Fibroblast of the aortic adventitia (primary cell): ENCODE measurements at places on chromosomes 2 and 18. TPM values are rescaled to one million over a fixed set of nuclear protein-coding genes. Genes with fewer than 3 reads are reported as not detected.

DNA sequence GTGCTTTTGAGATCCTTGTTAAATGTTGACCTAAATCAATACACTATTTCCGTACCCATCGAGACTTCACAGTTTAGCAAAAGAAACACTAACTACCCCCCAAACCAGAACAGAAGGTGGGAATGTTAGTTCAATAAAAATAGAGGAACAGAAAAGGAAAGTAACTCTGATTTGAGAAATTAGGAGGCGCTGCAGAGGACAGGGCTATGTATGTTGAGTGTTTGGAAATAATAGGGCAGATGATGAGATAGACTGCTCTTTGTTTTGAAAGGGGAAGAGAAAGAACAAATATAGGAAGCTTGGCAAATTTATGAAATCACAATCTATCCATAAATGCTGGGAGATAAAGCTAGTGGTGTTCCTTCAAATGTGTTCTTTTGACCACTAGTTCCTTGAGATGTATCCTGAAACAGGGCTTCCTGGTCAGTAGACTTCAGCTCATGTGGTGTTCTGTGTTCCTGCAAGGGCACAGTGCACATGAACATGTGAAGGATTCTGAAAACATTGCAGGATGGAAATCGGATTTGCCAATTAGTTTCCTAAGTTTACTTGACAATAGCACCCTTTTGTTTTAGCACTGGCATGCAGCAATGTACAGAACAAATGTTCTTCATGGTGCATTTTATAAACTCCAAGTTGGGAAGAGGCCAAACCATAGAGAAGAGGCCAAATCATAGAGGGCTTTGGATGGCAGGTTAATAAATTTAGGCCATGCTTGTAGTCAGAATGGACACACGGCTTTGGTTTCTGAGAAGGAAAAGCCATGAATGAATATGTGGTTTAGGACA lies 39.8 kb downstream of the RHBDD1 start:
- no peak for DNase-seq

GRCh38 chr2:207660994-207661393 lies 35.8 kb upstream of the METTL21A start:
- DNase-seq, result no peak

Gene ALKAL2
- total RNA-seq, result 1.3 TPM in 1 of 2 replicates, not detected in the other

GRCh38 chr2:25316101-25316500 lies 25.6 kb downstream of the DNMT3A start:
- DNase-seq, result no peak

DNA sequence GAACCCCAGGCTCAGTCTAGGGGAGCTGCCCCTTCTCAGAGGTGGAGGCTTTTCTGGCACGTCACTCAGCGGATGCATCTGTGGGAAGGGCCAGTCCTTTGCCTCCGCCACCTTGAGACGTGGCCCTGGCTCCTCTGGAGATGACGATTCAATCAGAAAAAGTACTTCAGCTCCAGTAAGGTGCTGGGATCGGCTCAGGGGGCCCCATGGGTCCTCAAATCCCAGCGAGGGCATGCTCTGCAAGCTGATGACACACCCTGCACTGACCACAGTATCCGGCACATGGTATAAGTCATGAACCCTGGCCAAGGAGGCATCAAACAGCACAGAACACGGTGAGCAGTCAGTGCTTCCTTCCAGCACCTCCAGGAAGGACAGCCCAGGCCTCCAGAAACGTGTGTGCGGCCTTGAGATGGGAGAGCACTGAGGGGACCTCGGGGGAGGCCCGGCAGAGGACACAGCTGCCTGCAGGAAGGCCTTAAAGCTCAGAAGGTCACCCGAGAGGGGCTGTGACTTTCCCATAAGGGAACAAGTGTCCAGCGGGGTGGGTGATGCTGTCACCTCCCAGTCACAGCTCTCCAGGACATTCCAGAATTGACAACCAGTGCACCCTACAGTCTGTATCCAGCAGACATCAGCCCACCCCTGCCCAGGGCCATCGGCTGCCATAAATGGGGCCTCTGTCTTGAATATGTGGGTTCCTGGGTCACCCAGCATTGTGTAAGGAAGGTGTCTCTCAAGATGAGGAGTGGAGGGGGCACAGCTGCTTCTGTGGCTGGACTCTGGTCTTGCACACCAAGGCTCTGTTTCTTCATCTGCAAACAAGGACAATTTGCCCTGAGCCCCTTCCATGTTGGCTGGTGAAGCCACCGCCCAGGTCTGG lies 205.8 kb downstream of the NDUFA10 start:
- DNase-seq, result no peak

Gene VWC2L
- not detected in 2 replicates for total RNA-seq

Gene NT5DC4
- not detected in 2 replicates for total RNA-seq

Gene PIK3C3
- total RNA-seq, result 51.2 and 157 TPM in 2 replicates

GRCh38 chr18:79424008-79424565 lies 28.4 kb downstream of the NFATC1 start:
- peak; percentile 20 for DNase-seq

GRCh38 chr18:63144748-63145147 lies 174.8 kb downstream of the BCL2 start:
- no peak for DNase-seq

DNA sequence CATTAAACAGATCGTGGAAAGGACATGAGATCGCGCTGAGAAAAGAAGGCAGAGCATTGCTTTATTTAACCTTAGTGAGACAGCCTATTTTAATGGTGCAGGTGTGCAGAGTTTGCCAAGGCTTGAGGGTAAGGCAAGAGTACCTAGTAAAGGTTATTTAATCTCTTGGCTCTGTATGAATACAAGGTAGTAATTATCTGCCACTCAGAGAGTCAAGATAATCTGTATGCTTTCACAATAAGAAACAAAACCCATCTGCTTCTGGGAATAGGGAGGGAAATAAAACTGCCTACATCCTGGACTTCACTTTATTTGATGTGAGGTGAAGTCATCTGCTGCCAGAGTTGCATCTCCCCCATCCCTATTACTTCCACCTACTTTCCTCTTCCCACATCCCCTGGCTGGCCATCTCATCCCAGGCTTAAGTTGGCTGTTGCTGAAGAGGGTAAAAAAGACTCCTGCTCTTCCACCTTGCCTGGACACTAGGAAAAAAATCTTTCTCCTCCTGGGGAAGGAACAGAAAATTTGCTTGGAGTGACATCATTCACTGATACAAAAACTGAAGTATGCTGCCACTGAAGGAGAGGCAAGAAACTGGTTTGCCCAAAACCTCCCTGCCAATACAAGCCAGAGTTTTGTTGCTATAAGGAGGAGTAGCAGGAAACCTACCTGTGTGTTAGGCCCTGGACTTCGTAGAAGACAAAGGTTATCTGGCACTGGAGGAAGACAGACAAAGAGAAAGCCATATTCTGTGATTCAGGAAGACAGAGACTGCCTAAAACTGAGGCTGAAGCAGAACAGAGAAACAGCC lies 35.8 kb upstream of the ARHGAP25 start:
- DNase-seq, result no peak
